Effector memory CD4-positive, alpha-beta T cell (primary cell): ENCODE measurements at places on chromosomes 11 and 22.

GRCh38 chr22:43007519-43008102, 7.3 kb downstream of the PACSIN2 start:
- no peak overlapping the region for H3K4me3 ChIP-seq
- DNase-seq, result no peak
- no peaks in the 10 kb centered on the region for H3K27me3 ChIP-seq
- H3K27ac ChIP-seq, result no peak overlapping the region
- peaks cover 18% of the 10 kb centered on the region for H3K4me1 ChIP-seq

GRCh38 chr22:17820879-17821439, 46.7 kb upstream of the BID start:
- H3K4me1 ChIP-seq, result no peaks in the 10 kb centered on the region
- H3K27me3 ChIP-seq, result no peaks in the 10 kb centered on the region
- no peak overlapping the region for H3K27ac ChIP-seq
- no peak for DNase-seq
- H3K4me3 ChIP-seq, result no peak overlapping the region

DNA sequence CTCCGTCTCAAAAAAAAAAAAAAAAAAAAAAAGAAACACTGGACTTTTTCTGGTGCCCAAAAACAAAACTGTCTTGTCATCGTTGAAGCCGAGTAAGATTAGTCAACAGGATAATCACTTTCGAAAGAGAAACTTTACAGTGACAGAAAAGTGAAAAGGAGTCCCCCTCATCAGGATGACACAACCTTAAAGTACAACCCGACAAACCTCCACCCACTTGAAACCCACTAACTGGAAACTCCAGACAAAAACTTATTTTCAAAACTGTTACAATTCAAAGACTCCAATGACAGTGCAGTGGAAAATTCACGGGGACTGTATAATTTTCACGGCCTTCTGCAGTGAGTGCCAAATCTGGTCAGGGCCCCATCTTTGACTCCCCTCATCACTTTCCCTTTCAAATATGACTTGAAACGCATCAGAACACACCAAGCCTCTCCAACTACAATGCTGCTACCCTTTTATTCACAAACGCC, 1.3 kb downstream of the DENND5A start:
- no peak for DNase-seq
- H3K4me1 ChIP-seq, result peaks cover 21% of the 10 kb centered on the region
- H3K27ac ChIP-seq, result peak overlapping the region; percentile 69

DNA sequence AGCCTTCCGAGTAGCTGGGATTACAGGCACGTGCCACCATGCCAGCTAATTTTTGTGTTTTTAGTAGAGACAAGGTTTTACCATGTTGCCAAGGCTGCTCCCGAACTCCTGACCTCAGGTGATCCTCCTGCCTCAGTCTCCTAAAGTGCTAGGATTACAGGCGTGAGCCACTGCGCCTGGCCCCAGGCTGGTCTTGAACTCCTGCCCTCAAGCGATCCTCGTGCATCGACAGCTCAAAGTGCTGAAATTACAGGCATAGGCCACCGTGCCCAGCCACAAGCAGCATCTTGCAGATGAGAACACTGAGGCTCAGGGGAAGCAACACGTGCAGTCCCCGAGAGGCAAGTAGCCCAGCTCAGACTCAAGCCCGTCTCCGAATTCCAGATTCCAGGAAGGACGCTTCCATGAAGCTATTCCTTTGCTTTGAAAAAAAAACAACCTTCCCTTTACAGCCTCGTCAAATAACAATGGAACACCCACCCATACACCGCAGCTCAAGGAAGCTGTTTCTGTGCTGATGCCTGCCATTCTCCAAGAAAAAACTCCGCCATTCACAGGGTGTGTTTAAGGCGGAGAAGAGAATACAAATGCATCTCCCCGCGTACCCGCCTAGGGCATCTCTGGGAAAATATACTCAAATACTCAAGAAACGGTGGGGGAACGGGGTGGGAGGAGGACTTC, 34.5 kb upstream of the PDGFB start:
- no peak for DNase-seq
- no peak overlapping the region for H3K27ac ChIP-seq
- no peaks in the 10 kb centered on the region for H3K36me3 ChIP-seq
- no peaks in the 10 kb centered on the region for H3K4me1 ChIP-seq
- H3K4me3 ChIP-seq, result no peak overlapping the region

- no peaks in the 10 kb centered on the region for H3K27me3 ChIP-seq
- no peak overlapping the region for H3K27ac ChIP-seq
- no peaks in the 10 kb centered on the region for H3K36me3 ChIP-seq
- DNase-seq, result no peak
- H3K4me3 ChIP-seq, result no peak overlapping the region
Measured at GRCh38 chr11:112315861-112316739, 55.4 kb upstream of the PLET1 start.

DNA sequence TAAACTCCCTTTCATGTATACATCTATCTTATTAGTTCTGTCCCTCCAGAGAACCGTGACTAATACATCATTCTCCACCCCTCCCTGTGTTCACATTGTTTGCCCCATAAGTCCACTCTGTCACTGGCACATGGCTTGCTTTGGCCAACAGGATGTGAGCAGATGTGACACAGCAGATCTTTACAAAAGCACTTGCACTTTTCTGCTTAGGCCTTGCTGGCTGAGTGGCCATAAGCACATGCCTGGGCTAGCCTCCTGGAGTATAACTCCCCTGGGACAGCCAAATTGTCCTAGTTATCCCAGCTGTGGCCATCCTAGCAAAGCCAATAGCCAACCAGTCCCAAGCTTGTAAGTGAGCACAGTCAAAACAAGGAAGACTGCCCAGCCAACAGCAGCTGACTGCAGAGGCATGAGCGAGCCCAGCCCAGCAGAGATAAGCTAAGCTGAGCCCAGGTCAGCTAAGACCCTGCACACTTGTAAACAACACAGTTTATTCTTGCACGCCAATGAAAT, 9.7 kb upstream of the RCN1 start:
- no peak overlapping the region for H3K27ac ChIP-seq
- no peak for DNase-seq
- no peak overlapping the region for H3K4me3 ChIP-seq
- H3K4me1 ChIP-seq, result no peaks in the 10 kb centered on the region
- no peaks in the 10 kb centered on the region for H3K27me3 ChIP-seq
- no peaks in the 10 kb centered on the region for H3K36me3 ChIP-seq

DNA sequence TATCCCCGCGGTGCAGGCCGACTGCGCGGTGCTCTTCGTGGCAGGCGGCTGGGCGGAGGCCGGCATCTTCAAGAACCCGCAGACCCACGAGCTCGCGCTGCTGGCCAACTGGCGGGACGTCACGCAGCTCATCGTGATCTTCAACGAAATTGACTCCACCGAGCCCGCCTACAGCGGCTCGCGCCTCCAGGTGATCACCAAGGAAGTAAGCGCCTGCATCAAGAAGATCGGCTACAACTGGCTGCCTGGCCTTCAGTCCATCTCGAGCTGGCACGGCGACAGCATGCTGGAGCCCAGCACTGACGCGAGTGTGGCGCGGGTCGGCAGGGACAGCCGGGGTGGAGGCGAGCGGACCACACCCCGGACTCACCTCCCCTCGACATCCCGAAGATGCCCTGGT, 53.9 kb upstream of the MTNR1B start:
- no peak overlapping the region for H3K27ac ChIP-seq

DNA sequence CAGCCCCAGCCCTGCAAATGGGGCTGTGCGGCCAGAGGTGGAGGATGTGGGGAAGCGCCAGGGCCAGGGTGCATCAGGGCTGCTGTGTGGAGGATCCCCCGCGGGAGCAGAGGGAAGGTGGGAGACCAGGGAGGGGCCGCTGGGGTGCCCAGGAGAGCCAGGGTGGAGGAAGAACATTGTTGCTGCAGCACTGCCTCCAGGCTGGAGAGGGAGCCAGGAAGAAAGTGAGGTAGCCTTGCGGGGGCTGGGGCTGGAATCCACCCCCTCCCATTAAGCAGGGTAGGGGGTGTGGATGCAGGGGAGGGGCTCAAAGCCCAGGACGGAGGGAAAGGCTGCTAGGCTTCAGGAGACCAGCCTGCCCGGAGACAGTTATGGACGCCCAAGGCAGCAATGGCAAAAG, 15.0 kb downstream of the CABP7 start:
- H3K4me1 ChIP-seq, result no peaks in the 10 kb centered on the region
- H3K27me3 ChIP-seq, result no peaks in the 10 kb centered on the region
- DNase-seq, result no peak
- peaks cover 17% of the 10 kb centered on the region for H3K36me3 ChIP-seq
- no peak overlapping the region for H3K4me3 ChIP-seq

DNA sequence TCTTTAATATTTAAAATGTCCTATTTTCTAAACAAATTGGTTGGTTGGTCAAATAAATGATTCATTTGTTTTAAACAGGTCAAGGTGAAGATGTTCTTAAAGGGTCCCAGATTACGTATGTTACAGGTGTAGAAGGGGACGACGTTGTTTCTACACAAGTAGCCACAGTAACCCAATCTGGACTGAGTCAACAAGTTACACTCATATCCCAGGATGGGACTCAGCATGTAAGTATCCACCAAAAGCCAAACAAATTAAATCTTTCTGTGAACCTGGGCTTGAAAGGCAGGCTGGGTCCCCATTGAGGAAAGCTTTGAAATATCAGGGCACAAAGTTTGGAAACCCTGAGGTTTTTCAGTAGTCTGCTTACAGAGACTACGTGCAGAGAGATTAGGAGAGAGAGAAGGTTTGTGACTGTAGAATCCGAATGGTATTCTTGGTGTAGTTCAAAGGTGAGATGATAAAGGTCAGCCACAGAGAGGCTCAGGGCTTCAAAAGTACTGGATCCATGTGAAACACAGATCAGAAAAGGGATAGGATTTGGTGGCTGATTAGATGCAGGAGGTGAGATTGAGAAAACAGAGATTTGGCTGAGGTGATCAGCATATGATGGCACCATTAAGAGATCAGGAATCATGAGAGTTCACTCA, 51.7 kb downstream of the ZNF143 start:
- H3K4me3 ChIP-seq, result no peak overlapping the region
- H3K36me3 ChIP-seq, result peaks cover 57% of the 10 kb centered on the region
- H3K27ac ChIP-seq, result no peak overlapping the region
- no peak for DNase-seq
- no peaks in the 10 kb centered on the region for H3K27me3 ChIP-seq

- DNase-seq, result no peak
- no peaks in the 10 kb centered on the region for H3K27me3 ChIP-seq
- no peak overlapping the region for H3K4me3 ChIP-seq
- H3K27ac ChIP-seq, result no peak overlapping the region
Measured at GRCh38 chr11:11000579-11001283, 142.9 kb upstream of the ZBED5 start.

- H3K36me3 ChIP-seq, result no peaks in the 10 kb centered on the region
- no peak for DNase-seq
- H3K27me3 ChIP-seq, result no peaks in the 10 kb centered on the region
Measured at GRCh38 chr11:131822506-131822905, 452.1 kb downstream of the NTM start.

- peaks cover 2% of the 10 kb centered on the region for H3K27me3 ChIP-seq
- DNase-seq, result no peak
- H3K36me3 ChIP-seq, result no peaks in the 10 kb centered on the region
- no peak overlapping the region for H3K27ac ChIP-seq
Measured at GRCh38 chr11:32448232-32448631, 12.9 kb upstream of the WT1 start.

DNA sequence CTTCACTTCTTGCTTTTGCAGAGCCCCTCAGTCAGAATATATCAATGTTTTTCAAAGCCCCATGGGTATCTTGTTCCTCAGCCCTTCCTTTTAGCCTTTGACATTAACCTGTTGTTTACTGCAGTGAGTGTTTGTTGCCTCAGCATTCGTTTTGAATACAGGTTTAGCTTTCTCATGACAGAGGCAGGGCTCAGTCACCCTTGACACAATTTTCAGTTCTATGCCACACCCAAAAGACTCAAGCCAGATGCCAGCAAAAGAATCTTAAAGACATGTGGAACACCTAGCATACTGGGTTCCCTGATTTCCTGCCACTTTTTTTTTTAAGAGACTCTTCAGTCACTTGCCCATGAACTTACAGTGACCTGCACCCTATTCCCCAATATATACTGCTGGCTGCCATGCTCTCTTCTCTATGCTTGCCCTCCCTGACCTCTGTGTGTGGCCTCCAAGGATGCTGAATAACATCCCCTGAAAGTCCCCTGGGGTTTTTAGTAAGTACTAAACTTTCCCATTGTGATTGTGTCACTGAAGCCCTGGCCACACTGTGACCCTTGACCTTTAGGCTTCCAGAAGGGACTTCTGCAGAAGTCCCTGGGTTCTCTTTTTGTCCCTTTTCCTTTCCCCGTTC, 1225.5 kb downstream of the TBC1D22A start:
- no peak overlapping the region for H3K27ac ChIP-seq
- no peaks in the 10 kb centered on the region for H3K36me3 ChIP-seq
- no peaks in the 10 kb centered on the region for H3K4me1 ChIP-seq
- H3K27me3 ChIP-seq, result no peaks in the 10 kb centered on the region

DNA sequence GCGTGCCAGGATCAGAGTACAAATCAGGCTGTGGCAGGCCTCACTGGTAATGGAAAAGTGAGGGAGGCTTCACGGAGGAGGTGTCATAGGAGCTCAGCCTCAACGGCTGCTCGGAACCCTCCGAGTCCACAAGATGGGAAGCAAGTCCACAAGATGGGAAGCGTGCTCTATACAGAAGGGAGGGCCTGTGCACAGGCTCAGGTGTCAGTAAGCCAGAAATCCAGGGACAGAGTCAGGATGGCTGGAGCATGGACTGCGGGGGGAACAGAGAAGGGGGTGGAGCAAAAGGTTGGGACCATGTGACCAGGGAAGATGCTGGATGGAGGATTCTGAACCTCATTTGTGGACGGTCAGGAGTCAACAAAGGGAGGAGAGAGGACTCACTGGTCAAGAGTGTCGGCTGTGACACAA, 3.4 kb upstream of the DPP3 start:
- peaks cover 17% of the 10 kb centered on the region for H3K4me1 ChIP-seq
- H3K27me3 ChIP-seq, result no peaks in the 10 kb centered on the region
- peaks cover 16% of the 10 kb centered on the region for H3K36me3 ChIP-seq
- no peak overlapping the region for H3K4me3 ChIP-seq
- H3K27ac ChIP-seq, result no peak overlapping the region

- no peak overlapping the region for H3K4me3 ChIP-seq
- H3K4me1 ChIP-seq, result peaks cover 16% of the 10 kb centered on the region
Measured at GRCh38 chr22:42116848-42117424, 13.7 kb downstream of the CYP2D6 start.

DNA sequence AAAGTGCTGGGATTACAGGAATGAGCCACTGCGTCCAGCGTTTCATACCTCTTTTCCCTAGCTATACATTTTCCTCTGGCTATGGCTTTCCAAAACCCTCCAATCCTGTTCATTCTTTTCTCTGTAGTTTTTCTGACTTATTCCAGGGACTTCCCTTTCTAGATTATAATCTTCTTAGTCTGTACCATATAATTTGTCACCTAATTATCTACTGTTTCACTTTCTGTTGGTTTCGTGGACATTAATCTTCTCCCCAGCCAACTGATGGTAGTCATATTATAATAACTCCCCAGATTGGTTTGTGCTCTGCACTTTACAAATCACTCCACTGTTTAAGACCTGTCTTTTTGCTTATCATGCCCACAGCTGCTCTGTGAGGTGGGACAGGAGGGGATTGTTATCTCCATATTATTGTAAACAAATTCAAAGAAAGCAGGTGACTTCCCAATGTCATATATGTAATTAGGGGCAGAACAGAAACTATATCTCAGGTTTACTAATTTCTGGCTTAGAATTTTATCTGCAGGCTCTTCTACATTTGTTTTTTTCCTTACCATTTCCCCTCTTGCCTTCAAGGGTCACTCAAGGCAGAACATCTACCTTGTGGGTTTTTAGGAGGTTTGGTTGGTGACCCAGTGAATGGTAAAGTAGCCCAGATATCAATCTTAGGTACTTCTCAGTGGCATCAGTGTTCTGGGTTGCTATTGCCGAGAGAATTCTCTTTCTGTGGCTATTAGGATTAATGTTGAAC, 23.9 kb downstream of the STIM1 start:
- DNase-seq, result no peak
- no peaks in the 10 kb centered on the region for H3K36me3 ChIP-seq
- no peaks in the 10 kb centered on the region for H3K27me3 ChIP-seq
- H3K4me3 ChIP-seq, result peak overlapping the region; percentile 24
- H3K27ac ChIP-seq, result peak overlapping the region; percentile 33
